ENCODE measurements at places on chromosomes 13 and 19. TPM values are rescaled to one million over a fixed set of nuclear protein-coding genes. Genes with fewer than 3 reads are reported as not detected.

Gene MBD3L2
- polyA plus RNA-seq, result not detected

Gene ZNF667
- polyA plus RNA-seq, result 0.69 TPM

Gene ZNF431
- polyA plus RNA-seq, result 3.5 TPM

Gene ADAT3
- 7.2 TPM for polyA plus RNA-seq

Gene GRIN2D
- 0.26 TPM for polyA plus RNA-seq

Gene CGB3
- polyA plus RNA-seq, result not detected

Gene CASP14
- not detected for polyA plus RNA-seq

Gene DCT
- 0.12 TPM for polyA plus RNA-seq

Gene FGF22
- polyA plus RNA-seq, result 0.85 TPM

Gene MYPOP
- polyA plus RNA-seq, result 5.3 TPM

Gene LIPE
- polyA plus RNA-seq, result 7.7 TPM

Gene GPC6
- polyA plus RNA-seq, result 0.45 TPM

Gene ZNF625
- polyA plus RNA-seq, result 1.0 TPM

Gene NLRP5
- not detected for polyA plus RNA-seq

Gene DAND5
- polyA plus RNA-seq, result 0.01 TPM

Gene ZNF730
- 0.05 TPM for polyA plus RNA-seq

Gene CCDC169
- 0.18 TPM for polyA plus RNA-seq

Gene APOC1
- polyA plus RNA-seq, result 153 TPM

Gene PGLYRP1
- 1.0 TPM for polyA plus RNA-seq

Gene RTBDN
- polyA plus RNA-seq, result not detected

Gene TEX101
- polyA plus RNA-seq, result not detected

Gene SLC15A1
- polyA plus RNA-seq, result not detected

Gene RPS5
- 1,802 TPM for polyA plus RNA-seq

Data from lung (tissue), 17 donors.